ENCODE measurements at places on chromosomes 2 and 18.
A peak's percentile ranks its signal among the peaks of the same experiment; 100 is the strongest.

DNA sequence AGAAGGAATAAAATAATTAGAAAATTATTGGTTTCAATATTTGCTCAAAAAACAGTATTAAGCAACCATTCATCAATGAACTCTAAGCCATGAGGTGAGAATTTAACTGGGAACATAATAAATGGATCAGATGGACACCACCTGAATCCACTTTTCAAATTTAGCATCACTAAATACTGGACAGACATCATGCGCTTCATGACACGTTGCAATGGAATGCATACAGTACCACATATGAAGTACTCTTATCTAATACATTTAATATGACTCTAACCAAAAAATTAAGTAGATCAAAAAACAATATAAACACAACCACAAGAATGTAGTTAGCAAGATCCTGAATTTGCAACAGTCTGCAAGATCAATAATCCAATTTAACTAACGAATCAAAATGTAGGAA is 76.6 kb downstream of the COBLL1 start:
- DNase-seq: no peak

DNA sequence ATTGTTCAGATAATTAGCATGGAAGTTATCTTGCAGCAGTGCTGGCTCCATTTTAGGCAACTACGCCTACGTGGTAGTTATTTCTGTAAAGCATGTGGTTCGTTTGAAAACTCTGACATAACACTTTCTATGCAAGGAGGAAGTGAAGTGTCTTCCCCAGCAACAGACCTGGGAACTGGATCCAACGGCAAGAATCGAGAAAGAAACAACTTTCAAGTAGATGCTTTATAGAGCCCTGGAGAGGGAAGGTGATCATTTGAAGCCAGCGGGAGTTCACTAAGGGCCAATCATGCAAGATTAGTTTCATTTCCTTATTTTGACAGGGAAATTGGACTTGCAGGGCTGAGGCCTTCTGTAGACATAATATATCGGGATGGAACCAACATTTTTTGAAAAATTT is 218.3 kb downstream of the ACKR3 start:
- DNase-seq: no peak

DNA sequence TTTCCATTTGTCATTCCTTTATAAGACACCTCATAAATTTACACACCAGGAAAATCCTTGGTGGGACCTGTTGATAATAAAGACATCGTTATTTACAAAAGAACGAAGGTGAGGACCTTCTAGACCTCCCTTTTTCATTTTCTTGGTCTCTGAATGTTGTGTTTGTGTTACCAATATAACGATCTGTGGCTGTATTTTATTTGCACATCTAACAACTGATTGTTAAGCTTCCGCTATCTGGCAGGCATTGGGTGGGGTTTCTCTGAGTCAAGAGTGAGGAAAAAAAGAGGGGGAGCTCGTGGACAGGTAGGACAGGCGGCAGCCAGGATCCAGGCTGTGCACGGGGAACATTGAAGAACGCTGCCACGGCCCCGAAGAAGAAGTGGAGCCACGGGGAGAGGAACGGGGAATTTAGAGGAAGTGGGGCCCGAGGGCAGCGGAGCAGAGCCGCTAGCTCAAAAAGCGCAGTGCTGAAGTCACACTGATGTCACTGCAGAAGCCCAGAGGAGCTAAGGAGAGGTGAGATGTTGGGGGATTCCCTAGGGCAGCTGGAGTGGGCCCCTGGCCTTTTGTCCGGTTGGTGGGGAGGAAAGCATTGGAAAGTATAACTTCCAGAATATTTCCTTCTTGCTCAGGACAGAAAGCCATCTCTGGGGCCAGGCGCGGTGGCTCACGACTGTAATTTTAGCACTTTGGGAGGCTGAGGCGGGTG is 20.9 kb upstream of the DNMT3A start:
- DNase-seq: no peak

DNA sequence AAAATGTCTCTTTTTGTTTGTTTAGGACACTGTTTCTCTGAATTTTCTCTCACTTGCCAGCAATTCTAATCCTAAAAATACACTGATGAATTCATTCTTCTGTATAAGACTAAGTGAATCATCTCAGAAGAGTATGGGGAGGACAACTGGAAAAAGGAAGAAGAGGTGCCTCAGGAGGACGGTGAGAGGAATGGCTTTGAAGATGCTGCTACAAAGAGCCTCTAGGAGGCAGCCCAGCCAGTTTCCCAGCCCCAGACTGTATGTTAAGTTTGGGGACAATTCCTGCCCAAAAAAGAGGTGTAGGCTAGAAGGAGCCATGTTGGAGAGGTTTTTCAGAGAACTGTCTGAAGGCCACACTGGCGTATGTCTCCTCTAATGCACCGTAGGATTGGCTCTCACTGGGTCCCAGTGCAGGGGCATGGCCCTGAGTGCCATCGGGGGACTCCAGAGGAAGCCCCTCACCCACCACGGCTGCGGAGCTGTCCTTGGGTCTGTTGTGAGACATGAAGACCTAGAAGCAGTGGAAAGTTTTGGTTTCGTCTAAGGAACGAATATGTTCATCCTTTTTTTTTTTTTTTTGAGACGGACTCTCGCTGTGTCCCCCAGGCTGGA is 3.1 kb upstream of the SDC1 start:
- DNase-seq: no peak

DNA sequence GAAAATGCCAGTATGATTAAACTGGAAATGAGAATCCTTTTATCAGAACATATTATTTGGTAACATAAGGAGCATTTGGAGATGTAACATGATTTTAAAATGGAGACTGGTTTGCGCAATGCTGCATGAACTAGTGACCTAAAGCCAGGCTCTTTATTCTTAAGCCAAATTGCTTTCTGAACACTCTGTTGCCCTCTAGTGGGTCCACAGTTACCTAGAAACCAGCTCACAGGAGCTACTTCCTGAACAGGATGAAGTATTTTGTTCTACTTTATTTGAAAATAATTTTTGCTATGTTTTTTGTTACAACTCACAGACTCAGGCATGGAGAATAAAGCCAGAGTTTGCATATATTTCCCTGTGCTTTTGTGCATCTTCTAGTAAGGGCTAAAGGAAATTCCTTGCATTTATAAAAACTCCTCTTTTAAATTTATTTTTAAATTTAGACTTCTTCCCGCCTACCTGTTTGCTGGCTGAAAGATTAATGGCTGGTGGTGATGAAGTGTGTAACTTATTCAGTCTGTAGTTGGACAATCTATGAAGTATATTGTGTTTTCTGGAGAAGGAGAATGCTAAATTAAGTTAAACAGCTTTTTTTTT is 146.7 kb downstream of the PARD3B start:
- peak; percentile 64 for DNase-seq

DNA sequence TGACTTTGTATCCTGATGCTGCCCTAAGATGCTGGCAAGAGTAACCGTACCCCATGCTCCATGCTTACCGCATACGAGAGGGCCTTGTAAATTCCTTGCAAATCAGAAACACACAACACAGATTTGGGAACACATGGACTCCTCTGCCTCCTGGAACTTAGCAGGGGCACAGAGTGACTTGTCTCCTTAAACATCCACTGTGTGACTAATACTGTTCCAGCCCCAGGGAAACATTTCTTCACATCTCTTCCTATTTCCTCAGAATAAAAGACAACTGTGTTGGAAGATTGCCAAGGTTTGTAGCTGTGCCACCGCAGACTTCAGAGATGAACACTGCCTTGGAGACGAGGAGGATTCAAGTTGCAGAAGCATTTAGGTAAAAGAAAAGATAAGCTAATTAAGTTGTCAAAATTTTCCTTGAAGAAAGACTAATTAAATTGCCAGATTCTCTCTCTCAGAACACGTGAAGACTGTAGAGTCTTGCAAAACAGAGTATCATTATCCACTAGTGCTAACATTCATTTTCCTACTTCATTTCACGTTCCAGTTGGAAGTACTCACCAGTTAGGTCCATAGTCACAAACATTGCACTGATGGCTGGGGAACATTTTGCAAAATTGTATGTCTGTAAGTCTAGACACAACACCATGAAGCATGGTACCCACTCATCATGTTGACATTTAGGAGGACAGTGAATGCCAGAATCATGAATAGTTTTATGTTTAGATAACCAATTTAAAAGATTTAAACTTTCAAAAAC is 188.8 kb downstream of the TSN start:
- DNase-seq: no peak

DNA sequence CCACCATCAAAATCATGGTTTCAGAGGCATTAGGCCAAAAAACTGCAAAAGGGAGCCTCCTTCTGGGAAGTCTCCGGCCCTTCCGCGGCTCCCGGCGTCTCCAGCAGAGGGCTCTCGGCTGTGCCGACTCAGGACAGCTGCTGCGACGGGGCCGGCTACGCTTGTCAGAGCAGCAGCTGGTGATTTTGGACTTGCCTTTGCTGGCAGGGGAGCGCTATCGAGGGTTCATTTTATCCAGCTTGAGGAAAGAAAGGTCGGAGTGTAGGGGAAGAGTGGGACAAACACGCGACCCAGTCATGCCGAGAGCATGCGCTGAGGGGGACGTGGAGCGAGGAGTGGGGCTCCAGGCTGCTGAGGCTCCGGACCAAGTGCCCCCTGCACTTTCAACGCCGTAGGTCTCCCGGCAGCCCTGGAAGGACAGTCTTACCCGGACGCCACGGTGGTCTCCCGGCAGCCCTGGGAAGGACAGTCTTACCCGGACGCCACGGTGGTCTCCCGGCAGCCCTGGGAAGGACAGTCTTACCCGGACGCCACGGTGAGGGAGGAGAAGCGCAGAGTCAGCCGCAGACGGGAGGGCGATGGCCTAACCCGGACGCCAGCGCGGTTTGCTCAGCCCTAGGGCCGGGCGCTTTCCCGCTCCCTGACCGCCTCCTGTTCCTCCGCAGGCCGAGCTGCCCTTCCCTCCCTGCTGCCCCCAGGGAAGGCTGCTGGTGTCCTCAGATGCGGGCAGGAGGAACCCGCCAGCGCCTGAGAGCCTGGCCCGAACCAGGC is 21.7 kb downstream of the DDX18 start:
- DNase-seq: peak; percentile 7

DNA sequence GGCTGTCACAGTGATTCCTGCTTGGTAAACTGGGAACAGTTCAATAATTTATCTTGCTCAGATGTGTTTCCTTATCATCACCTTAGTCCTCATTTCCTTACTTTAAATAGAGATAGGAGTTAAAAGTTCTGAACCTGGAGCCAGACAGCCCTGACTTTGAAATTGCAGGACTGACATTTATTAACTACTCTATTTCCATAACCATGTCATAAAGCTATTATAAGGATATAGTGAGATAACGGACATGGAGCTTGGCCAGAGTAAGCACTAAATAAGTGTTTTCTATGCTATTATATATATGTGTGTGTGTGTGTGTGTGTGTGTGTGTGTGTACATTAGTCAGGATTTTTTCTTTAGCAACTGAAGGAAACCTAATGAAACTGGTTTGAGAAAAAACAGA is 13.1 kb downstream of the NT5DC4 start:
- DNase-seq: no peak

- DNase-seq: peak; percentile 94
Measured at GRCh38 chr18:48928787-48929186, 22.0 kb downstream of the SMAD7 start.

DNA sequence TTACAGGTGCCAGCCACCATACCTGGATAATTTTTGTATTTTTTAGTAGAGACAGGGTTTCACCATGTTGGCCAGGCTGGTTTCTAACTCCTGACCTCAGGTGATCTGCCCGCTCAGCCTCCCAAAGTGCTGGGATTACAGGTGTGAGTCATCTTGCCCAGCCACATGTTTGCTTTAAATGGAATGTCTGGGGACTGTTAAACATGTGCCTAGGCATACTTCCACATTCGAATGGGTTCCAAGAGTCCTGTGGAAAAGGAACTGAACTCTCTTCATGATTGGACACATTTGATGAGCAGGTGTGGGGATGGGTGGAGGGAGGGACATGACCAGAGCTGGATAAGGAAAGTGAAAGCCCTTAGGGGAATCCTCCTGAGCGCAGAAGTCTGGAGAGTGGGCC is 58.4 kb upstream of the GREB1L start:
- DNase-seq: no peak

DNA sequence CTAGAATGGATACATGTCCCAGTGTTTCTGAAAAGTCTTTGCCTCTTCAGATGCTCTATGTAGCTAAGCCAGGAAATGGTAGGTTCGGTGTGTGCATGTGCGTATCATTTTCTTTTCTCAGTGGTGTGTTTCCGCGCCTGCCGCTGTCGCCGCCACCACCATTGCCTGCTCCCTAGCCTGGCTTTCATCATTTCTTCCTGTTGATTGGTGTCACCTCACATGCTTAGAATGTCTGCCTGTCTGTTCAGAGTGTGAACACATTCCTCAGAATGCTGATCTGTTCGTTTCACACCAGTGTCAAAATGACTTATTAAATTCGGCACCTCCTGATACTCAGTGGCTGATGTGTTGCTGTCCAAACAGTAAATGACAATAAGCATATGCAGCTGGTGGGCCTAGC is 255.2 kb upstream of the SPRED2 start:
- no peak for DNase-seq

GRCh38 chr2:219798430-219798829 is 171.0 kb downstream of the SLC4A3 start:
- DNase-seq: no peak

DNA sequence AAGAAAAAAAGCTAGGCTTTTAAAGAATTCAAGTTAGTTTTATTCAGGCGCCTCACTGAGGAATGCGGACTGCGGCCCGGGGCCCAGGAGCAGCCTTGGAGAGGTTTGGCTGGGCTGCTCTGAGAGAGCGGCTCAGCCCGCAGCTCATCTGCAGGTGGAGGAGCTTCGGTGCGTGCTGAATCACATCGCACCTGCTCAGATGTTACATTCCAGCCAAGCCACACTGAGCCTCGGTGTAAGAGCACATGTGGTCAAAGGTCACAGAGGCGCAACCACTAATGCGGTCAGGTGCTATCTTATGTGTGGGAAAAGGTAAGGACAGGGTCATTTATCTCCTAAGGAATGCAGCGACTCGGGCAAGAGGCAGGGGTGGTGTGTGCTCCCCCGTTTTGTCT is 17.1 kb upstream of the CNDP1 start:
- DNase-seq: no peak

DNA sequence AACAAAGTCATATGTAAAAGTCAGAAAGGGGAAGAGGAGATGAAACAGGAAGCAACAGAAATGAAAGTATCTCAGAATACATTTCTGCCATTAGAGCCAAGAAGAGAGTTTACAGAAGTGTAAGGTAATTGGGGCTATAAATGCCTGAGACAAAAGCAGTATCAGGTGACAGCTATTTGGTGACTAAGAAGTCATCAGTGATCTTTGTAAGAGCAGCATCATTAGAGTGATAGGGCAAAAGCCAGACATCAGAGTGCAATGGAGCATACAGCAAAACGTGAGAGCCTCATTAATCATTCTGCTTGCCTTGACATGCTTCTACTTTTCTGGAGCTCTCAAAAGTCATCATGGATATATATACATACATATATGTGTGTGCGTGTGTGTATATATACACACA is 804.7 kb upstream of the PIK3C3 start:
- DNase-seq: no peak

DNA sequence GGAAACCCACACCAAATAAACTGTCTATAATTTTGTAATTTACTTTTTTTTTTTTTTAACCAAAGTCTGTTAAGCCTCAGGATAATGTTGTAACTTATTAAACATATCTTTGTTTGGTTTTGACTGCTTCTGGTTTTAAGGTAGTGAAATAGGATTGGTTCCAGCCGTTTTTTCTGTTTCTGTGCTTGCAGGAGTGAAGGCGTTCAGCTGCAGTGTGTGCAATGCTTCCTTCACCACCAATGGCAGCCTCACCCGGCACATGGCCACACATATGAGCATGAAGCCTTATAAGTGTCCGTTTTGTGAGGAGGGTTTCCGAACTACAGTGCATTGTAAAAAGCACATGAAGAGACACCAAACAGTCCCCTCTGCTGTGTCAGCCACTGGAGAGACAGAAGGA is 93.1 kb downstream of the ZNF236 start:
- no peak for DNase-seq
